Stimulated activated CD8-positive, alpha-beta memory T cell treated with anti-CD3 and anti-CD28 coated beads, Interleukin-15, amount 100 ng/mL, for 48 hours (primary cell): ENCODE measurements at places on chromosomes 2 and 18.

DNA sequence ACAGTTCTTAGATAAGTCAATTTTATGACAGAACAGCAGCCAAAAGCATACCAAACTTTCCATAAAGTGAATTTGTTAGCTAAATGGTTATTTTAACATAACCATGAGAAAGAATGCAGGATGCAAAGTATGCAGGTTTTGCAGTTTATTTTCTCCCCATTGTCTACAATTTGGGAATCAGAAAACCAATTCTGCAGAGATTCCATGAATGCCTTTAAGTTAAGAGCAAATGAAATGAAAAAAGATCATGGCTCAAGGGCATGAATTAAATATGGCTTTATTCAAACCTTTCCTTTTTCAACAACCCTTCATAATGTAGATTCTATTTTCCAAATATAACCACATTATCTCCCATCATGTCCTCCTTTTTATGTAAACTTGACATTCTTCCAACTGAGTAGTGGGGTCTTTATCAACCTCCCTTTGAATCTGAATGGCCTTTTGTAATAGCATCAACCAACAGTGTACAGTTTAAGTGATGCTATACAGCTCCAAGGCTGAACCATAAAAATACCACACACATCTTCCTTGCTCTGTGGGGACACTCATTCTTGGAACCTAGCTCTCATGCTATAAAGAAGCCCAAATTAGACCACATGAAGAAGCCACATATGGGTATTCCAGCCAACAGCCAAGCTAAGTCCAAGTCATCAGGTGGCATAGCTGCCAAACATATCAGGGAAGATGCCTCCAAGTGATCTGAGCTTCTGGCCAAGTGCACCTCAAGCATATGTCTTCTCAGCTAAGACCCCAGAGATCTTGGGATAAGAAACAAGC, 49.8 kb downstream of the PIAS2 start:
- DNase-seq = no peak

DNA sequence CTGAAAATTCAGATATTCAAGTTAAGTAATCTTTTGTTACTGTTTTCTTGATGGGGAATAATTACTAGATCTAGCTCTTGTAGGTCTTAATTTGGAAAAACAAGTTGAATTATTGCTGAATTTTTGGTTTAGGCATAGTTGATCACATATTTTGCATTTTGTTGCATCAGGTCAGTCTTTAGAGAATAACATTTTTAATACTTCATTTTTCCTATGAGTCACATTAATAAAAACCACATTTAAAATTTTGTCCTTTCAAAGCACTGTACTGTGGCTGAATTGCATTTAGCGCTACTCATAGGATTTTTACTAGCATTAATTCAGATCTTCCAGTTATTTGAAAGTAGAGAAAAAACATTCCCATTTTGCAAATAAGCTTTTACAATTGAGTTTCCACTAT, 23.2 kb downstream of the MAP4K4 start:
- DNase-seq = no peak

DNA sequence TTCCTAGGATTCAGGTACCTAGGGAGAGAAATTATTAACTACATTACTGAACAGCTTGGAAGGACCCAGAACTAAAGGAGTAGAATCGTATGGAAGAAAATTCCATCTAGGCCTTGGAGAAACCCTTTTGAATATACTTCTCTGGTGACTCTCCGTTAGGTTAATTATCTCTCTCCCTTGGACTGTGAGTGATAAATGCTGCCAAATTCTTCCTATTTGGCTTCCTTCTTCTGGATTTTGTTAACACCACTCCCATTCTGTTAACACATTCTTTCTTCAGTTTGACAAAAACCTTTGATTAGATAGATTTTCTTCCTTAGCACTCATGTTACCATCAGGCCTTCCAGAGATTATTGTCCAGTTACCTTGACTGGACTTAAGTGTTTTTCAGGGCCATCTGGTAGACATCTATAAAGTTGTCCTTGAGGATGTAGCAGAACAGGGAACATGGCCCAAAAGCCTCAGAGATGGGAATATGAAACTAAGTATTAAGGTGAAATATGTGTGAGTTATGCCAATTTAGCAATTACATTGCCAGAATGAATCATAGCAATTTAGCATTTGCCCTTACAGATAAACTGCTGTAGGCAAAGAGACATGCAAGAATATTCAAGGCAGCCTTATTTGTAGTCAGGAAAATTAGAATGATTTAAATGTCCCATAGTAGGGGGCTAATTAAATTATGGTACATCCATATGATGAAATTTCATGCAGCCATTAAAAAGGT, 6.7 kb downstream of the CYP27A1 start:
- no peak for DNase-seq

GRCh38 chr2:177015356-177015923, 197.2 kb upstream of the HNRNPA3 start:
- no peak for DNase-seq

GRCh38 chr2:240358080-240358479, 77.4 kb upstream of the GPC1 start:
- no peak for DNase-seq

DNA sequence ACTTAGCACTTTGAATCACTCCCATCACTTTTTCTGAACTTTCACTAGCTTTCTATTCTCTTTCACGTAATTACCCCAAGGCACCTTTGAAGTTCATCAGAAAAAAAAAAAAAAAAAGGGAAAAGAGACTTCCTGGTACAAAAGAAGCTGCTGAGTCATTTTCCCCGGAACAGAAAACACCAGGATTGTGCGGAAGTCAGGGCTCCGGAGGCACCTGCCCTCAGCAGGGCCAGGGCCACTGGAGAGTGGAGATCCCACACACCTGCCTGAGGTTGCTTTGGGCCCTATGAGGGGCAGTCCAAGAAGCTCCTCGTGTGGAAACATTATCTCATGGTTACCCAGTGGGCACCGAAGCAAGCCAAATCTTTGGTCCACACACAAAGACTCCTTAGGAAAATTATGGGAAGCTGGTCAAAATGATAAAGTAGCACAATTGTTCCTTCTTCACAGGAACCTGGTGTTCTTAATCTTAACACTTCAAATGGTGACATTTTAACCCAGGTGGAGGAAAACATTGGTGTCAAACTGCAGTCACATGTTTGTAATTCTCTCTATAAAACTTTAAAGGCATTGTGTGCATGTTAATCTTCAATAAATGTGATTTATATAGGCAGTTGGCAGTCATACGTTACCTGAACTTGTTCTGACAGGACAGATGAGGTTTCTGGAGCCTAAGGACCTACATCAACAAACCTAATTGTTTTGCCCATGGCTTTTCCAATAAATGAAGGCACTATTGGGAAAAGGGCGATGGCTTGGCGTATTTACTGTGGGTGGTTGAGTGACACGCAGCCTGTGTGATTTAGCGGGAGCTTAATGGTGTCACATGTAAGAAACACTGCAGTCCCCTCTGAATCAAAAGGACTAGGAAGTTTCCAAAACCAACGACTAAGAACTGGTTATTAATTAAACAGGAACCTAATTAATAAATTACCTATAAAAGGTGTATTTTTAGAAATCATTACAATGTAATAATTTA, 23.4 kb upstream of the FAM110C start:
- no peak for DNase-seq

DNA sequence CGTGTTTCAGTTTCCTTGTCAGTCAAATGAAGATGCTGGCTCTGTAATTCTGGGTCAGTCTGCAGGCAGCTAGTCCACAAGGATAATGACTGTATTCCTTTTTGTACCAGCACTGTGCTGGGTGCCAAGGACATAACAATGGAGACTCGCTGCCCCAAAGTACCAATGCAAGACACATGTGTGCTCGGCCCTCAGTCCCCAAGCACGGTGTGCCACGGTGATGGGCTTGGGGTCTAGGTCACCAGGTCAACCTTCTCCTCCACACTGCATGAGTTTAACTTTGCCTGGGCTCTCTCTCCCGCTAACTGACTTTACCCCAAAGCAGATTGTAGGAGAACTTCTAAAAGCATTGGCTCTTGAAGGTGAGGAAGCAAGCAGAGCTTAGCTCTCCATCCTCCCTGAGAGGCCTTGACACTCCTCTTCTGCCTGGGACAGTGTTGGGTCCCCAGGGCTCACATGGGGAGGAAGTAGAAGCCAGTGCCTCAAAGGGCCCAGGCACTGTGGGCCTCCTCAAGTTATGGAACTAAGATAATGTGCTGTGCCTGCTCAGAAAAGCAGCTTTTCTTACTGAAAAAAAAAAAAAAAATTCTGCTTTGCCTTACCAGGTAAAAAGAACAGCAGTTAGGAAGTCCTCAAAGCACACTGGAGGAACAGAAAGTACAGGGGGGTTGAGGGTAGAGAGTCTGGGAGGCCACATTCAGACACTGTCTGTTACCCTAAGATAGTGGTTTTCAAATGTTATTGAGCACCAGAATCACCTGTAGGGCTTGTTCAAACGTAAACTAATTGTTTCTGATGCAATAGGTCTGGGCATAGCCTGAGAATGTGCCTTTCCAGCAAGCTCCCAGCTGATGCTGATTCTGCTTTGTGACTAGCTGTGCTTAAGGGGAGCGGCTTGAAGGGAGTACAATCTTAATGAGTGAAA, 276.4 kb upstream of the CXCR4 start:
- no peak for DNase-seq
